DMS79 treated with DMSO at 0.1 percent for 48 hours (cell line): ENCODE measurements at places on chromosomes 3 and 15.

DNA sequence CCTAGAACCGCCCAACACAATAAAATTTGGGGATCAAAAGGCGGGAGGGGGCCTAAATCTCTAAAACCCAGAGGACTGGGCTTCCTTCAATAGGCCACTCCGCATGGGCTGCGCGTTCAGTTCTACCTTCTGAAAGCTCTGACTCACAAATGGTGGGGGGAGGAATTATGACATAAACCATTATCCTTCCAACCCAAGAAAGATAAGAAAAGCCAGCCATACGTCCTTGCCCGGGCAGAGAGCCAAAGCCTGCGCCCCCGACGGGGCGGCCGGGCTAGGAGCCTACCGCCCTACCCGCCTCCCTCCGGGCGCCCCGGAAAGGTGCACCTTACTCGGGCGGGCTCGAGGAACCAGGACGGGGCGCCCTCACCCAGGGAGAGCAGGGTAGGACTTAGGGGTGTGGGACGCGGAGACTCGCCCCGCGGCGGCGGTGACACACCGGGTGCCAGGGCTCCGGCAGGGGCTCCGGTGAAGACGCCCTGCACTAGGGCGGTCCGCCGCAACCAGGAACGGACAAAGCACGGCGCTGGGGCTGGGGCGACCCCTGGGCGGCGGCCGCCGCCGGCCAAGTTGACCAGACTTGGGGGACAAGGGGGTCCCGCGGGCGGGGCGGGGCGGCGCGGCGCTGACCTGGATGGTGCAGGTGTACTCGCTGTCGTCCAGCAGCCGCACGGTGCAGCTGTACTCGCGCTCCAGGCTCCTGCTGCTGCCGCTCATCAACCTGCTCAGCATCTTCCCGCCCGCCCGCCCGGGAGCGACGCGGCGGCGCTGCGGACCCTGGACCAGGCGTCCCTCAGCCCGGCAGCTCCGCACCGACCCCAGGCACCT is 534 bp downstream of the FRMD5 start:
- DNase-seq = peak; percentile 20

DNA sequence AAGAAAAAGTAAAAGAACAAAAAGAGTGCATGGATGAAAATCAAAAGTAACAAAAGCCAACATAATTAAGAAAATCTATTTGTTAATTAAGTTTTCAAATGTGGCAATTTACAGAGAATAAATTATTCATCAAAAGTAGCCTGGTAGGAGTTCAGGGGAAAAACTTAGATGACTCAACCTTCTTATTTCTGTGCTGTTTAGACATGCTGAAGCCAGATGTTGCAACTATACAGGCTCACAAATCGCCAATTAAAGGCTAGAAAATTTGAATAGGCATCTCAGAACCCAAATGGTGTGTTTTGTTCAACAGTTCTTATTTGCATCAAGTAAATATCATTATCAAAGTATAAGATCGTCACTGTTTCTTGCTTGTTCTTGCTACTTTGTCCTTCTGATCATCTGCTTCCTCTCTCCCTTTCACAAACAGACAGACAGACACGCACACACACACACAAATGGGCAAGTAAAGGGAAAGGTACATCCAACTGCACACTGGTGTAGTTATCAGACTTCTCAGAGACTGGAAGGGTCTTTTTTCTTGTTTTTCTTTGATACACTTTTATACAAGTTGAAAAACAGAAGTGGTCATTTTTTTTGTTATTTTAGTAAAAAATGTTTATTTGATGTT is 572.2 kb downstream of the MECOM start:
- no peak for DNase-seq

DNA sequence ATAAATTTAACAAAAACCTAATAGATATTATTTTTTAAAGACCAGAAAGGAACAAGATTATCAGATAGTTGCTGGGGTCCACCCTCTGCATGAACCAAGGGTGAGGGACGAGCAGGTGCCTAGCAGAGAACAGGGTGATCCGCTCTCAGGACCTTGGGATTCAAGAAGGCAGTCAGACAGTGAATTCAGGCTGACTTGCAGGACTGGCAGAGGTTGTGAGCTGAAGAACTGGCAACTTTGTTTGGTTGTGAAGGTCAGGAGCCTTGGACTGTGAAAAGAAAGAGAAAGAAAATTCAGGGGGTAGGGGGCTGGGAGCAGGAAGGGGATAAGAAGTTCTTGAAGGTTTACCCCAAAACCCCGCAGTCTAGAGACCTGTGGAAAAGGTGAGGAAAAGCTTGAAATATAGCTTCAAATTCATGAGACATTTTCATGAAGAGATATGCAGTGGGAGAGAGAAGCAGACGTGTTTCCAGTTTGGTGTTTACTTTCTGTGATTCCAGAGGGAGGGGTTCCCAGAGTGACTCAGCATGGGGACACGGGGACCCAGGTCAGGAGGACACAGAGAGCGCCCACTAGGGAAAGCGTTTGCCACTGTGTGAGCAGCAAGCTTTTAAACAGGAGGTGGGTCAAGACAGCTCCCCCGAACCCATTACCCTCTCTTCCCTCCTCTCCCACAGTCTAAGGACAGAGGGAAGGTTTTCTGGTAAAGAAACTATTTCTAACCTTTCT is 217.2 kb upstream of the UMPS start:
- DNase-seq = no peak

GRCh38 chr3:102106416-102107097 is 257.2 kb downstream of the NFKBIZ start:
- no peak for DNase-seq

DNA sequence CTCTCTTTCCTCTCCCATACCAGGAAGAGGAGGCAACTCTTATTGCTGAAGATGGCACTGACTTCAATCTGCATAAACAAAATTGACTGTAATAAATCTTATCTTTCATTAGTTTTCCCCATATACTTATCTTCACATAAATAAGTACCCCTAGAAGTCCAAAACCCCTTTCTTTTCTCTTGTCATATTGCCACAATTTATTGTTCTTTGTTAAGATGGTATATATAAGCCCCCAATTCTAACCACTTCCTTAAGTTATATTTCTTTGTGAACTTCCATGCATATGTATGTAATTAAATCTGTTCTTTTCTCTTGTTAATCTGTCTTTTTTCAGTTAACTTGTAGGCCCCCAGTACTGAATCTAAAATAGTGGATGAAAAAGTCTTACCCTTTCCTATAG is 68.8 kb downstream of the TNIK start:
- DNase-seq = no peak

- DNase-seq = no peak
These were observed 436 bp upstream of the SLC9A9 start for GRCh38 chr3:143848704-143849103.

- no peak for DNase-seq
These were observed 92.9 kb downstream of the UBE3A start for GRCh38 chr15:25345943-25346342.

DNA sequence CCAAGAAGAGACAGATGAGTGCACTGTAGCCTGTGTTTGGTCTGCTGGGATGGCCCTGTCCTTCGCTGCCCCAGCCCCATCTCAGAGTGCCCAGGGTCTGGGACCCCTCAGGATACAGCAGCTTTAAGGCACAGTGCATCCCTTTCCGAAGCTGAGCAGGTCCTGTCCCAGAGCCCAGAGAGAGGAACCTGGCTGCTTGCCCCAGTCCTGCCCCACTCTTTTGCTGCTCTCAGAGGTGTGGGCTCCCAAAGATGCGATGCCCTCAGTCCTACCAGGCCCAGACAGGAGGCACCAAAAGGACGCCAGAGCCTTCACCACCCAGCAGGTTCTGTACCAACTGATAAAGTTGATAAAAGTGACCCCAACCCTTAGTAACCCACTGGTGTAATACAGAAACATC is 8.2 kb downstream of the PLCD1 start:
- no peak for DNase-seq

DNA sequence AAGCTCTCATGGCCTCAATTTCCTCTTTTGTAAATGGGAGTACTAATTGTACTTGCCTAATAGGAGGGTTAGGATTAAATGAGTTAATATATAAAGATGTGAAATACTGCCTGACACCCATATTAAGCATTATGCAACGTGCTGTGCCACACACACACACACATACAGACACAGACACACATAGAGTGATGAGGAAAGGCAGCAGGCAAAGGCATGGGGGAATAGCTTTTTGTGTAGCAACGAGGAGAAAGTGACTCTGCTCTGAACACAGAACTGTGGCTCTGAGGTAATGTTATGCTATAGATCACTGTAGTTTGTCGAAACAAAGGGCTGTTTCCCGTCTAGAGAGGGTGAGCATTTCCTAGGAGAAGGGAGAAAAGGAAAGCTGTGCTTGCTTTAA is 233.3 kb upstream of the SLCO3A1 start:
- DNase-seq = no peak

DNA sequence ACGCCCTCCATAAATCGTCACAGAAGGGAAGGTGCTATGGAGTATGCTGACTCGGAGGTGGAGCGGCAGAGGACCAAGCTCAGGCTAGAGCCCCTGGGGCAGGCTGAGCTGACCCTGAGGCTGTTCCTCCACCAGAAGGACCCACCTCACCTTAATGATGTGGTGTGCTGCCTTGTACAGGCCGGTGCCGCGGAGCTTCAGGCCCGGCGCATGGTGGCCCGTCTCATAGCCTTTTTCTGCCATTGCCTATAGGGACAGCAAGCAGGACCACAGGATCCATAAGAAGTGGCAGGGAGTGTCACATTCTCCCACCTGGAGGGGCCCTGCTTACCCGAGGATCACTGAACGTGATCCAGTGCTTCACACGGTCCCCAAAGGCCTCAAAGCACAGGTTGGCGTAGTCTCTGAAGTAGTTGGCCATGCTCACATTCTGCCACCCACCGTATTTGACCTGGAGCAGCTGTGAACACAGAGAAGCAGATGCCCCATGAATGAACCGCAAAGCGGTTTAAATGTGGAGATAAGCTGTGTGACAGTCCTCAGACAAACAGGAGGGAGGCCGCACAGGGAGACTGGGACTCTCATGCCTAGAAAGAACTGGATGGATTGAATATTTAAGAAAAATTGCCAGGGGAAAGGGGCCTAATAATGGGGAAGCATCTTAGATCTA is 4.8 kb downstream of the LCTL start:
- DNase-seq = no peak
